ENCODE measurements at places on chromosomes 16 and 17.

GRCh38 chr16:27334838-27335237, 21.1 kb downstream of the IL4R start:
- no peak for DNase-seq

- no peak for DNase-seq
These were observed 19.5 kb upstream of the CPHXL start for GRCh38 chr16:75745823-75746222.

DNA sequence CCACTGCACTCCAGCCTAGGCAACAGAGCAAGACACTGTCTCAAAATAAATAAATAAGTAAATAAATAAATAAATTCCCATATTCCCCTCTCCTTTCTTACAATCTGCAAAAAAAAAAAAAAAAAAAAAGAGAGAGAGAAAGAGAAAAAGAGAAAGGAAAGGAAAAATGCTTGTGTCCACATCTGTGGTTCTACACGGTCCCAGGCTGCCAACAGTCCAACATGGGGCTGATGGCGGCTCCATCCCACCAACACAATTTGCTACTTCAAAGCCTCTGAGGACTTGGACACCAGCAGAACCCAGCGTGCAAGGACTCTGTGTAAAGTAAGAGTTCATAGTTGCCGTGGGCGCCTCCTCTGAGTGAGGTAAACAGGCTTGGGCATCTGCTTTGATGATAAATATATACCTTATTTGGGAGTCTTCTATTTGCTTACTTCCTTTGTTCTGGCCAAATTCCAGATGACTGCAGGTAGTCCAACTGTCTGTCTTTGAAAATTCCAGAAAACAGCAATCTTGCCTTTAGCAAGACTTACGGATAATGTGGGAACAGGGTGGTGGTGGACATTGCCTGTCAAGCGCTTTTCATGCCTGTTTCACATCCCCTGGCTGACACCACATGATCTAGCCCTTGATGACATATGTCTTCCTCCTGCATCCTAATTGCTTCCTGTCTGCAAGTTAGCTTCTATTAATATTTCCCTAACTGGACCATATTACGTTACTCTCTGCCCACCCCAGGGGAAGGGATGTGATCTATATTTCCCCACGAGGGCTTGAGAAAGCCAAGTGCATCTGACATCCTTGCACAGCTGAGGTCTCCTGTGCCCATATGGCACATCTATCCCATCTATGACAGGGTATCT, 10.1 kb downstream of the LITAF start:
- DNase-seq = no peak

GRCh38 chr16:88514070-88514469, 56.1 kb upstream of the ZC3H18 start:
- DNase-seq = no peak

- no peak for DNase-seq
These were observed 10.6 kb downstream of the CHMP1A start for GRCh38 chr16:89646906-89647305.
